Fibroblast of the aortic adventitia (primary cell): ENCODE measurements at places on chromosomes 1 and 21. TPM values are rescaled to one million over a fixed set of nuclear protein-coding genes. Genes with fewer than 3 reads are reported as not detected.

Gene PLPP3
- total RNA-seq = 45.7 and 270 TPM in 2 replicates

Gene KRTAP19-1
- not detected in 2 replicates for total RNA-seq

Gene LCE1F
- total RNA-seq = not detected in 2 replicates

Gene GPATCH4
- 12.2 and 18.9 TPM in 2 replicates for total RNA-seq

Gene SPRR1B
- total RNA-seq = not detected in 2 replicates

Gene FMOD
- 6.6 and 9.1 TPM in 2 replicates for total RNA-seq

Gene C1orf210
- not detected in 2 replicates for total RNA-seq

Gene RBP7
- not detected in 2 replicates for total RNA-seq

Gene NIBAN1
- total RNA-seq = 121 and 131 TPM in 2 replicates

Gene MARK1
- 0.45 and 1.3 TPM in 2 replicates for total RNA-seq

Gene SLC30A2
- not detected in 2 replicates for total RNA-seq

Gene OR2T3
- not detected in 2 replicates for total RNA-seq

Gene NR1I3
- total RNA-seq = not detected in 2 replicates

Gene RNU1-3
- under 0.01 and 2,882 TPM in 2 replicates for total RNA-seq

Gene PHF13
- 14.7 and 24.3 TPM in 2 replicates for total RNA-seq

Gene NHLH1
- total RNA-seq = not detected in 2 replicates

Gene SLC9C2
- total RNA-seq = not detected in 2 replicates

Gene MFAP2
- 47.7 and 60.3 TPM in 2 replicates for total RNA-seq

Gene MMP23B
- total RNA-seq = 13.5 and 35.2 TPM in 2 replicates

Gene KCNJ9
- 0.08 TPM in 1 of 2 replicates, not detected in the other for total RNA-seq

Gene OR2G6
- not detected in 2 replicates for total RNA-seq

Gene MYBPH
- total RNA-seq = 0.08 TPM in 1 of 2 replicates, not detected in the other

Gene FHL3
- total RNA-seq = 6.1 and 15.6 TPM in 2 replicates

Gene RIMS3
- total RNA-seq = 0.36 and 0.57 TPM in 2 replicates

Gene SELE
- not detected in 2 replicates for total RNA-seq

Gene PIAS3
- total RNA-seq = 6.4 and 24.6 TPM in 2 replicates

Gene SLC1A7
- 0.41 and 3.8 TPM in 2 replicates for total RNA-seq

Gene GREM2
- total RNA-seq = 2.0 and 26.8 TPM in 2 replicates

Gene SLC35F3
- total RNA-seq = not detected in 2 replicates

Gene TSPAN1
- total RNA-seq = 0.81 TPM in 1 of 2 replicates, not detected in the other

Gene C1orf21
- total RNA-seq = 41.0 and 47.3 TPM in 2 replicates

Gene PCAT6
- total RNA-seq = not detected in 2 replicates

Gene AVPR1B
- total RNA-seq = not detected in 2 replicates

Gene BMP8A
- total RNA-seq = not detected in 2 replicates

Gene SLC26A9
- not detected in 2 replicates for total RNA-seq

Gene OLIG2
- total RNA-seq = not detected in 2 replicates

Gene C4BPA
- not detected in 2 replicates for total RNA-seq

Gene KRTAP11-1
- not detected in 2 replicates for total RNA-seq
